Left cardiac atrium (tissue), 4 donors: ENCODE measurements at places on chromosomes 5 and 9.

GRCh38 chr9:127417131-127418036 is 6.8 kb upstream of the ZNF79 start:
- DNase-seq: no peak

DNA sequence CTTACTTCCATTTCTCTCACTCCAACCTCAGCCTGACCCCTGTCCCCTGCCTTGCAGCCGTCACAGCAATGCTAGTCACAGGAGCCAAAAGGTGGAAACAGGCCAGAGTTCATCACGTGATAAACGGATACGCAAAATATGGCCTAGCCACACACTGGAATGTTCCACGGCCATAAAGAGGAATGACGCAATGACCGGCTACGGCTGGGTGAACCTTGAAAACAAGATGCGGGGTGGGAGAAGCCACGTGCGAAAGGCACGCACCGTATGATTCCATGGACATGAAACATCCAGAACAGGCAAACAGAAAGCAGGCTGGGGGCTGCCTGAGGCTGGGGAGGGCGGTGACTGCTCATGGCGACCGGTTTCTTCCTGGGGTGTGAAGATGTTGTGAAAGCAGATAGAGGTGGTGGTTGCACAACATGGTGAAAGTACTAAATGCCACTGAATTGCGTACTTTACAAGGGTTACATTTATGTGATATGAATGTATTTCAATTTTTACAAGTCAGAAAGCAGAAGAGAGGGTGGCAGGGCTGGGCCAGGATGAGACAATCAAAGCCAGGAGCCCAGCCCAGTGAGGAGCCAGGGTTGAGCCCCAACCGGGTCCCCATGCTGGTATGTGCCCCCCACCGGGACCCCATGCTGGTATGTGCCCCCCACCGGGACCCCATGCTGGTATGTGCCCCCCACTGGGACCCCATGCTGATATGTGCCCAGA is 117.8 kb upstream of the SARDH start:
- peak; percentile 61 for DNase-seq

- DNase-seq: no peak
Measured at GRCh38 chr9:90092508-90092907, 487.7 kb downstream of the GADD45G start.

- DNase-seq: no peak
Measured at GRCh38 chr5:151775025-151775606, 3.4 kb downstream of the G3BP1 start.

DNA sequence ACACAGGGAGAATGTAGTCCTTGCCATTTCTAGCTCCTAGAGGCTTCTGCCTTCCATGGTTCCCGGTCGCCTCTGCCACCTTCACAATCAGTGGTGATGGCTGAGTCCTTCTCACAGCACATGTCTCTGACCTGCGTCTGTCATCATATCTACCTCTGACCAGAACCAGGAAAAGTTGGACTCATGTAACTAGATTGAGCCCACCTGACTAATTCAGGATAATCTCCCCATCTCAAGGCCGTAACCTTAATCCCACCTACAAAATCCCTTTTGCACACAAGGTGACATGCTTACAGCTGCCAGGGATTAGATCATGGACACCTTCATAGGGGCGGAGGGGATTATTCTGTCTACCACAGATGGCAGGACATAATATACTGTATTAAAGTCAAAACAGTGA is 375.6 kb downstream of the ICE1 start:
- DNase-seq: no peak

DNA sequence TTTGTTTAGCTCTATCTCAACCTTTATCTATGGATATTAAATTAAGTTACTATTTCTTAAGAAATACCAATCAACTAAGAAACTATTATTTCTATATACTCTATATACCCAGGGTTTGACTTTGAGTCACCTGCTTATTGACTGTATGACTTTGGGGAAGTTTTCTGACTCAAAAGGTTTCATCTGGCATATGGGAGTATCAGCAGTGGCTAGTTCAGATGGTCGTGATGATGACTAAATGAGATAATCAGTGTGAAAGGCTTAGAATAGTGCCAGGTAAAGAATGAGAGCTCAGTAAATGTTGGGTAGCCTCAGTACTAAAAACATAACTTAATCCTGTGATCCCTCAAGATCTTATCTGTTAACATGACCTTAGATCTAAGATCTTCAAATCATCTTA is 179.7 kb upstream of the ISL1 start:
- no peak for DNase-seq

GRCh38 chr5:30838936-30839496 is 354.5 kb upstream of the CDH6 start:
- DNase-seq: no peak

- no peak for DNase-seq
Measured at GRCh38 chr5:9956725-9957124, 293.0 kb downstream of the ATPSCKMT start.

DNA sequence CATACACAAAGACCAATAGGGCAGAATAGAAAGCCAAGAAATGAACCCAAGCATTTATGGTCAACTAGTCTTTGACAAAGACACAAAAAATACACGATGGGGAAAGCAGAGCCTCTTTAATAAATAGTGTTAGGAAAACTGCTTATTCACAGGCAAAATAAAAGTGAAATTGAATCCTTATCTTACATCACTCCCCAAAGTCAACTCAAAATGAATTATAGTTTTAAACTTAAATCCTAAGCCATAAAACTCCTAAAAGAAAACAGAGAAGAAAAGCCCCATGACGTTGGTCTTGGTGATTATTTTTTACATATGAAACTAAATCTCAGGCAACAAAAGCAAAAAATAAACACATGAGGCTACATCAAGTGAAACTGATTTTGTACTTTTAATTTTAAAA is 46.8 kb downstream of the CHSY3 start:
- DNase-seq: no peak

DNA sequence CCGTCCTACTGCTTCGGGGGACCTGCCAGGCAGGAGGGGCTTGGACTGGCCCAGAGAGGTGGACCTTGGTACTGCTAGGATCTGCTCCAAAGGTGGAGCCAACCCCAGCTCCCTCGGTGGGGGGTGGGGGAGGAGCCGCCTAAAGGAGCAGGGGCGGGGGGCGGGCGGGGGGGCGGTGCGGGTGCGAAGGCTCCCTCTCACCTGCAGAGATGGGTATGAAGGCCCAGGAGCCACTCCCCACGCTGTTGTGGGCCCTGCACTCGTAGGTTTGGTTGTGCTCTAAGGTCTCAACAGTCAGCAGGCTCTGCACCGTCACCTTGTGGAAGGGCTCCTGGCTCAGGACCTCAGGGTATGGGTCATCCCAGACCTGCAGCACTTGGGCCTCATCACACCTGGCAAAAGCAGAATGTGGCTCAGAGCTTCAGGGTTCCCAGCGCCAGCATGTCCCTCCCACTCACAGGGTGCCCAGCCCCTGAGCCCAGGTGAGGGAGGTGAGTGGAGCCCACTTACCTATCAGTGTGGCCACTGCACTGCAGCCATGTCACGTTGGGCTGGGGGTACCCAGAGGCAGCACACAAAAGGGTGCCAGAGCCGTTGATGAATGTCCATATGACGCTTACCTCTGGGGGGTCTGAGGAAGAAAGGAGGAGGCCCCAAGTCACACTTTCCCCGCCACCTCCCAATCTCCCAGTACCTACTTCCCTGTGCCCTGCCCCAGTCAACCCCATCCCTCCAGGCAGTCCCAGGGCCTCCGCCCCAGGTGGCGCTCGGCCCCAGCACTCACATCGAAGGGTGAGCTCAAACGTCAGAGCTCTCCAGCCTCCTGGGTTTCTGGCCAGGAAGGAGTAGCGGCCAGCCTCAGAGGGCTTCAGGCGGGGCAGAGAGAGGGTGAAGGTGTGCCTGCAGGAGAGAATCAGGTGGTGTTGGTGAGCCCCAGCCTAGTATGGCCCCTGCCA is 16.4 kb downstream of the CSF1R start:
- no peak for DNase-seq

DNA sequence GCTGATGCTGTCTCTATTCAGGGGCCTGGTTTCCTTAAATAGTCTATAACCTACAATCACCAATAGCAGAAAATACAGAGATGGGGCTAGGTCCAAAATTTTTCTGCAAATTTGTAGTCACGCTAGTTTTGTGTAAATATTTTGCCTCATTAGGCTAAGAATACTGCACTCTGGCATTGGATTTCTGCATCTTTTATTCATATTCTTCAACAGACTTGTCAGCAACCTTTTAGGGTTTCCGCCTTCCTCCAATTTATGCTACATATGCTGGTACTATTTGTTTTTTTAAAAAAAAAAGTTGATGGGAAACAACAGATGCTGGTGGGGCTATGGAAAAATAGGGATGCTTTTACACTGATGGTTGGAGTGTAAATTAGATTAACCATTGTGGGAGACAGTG is 202.3 kb downstream of the GABRB2 start:
- DNase-seq: no peak

- DNase-seq: no peak
Measured at GRCh38 chr5:133236976-133237375, 185.2 kb downstream of the HSPA4 start.

- DNase-seq: no peak
Measured at GRCh38 chr5:173549644-173550043, 66.8 kb downstream of the BOD1 start.

- DNase-seq: no peak
Measured at GRCh38 chr5:96855031-96855872, 21.0 kb upstream of the ERAP2 start.

- no peak for DNase-seq
Measured at GRCh38 chr5:91111473-91112238, 271.5 kb downstream of the ARRDC3 start.
